ENCODE measurements at places on chromosomes 12 and 14. TPM values are rescaled to one million over a fixed set of nuclear protein-coding genes. Genes with fewer than 3 reads are reported as not detected.

DNA sequence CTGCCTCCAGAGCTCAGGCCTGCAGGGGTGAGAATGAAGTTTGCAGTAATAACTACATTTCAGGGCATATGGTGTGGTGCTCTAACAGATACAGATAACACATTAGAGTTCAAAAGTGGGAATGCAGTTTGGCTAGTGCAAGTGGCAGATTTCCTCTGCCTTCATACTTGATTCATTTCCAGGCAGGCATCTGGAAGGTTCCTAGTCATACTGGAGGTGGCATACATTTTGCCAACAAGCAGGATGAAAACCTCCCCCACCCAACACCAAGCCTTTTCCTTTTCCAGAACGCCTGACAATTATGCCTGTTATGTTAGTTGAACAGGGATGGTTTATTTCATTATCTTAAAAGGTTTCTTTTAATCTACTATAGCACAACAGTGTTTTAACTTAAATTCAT is 24.3 kb downstream of the VTI1B start:
- H3K27ac ChIP-seq = no peak overlapping the region
- no peaks in the 10 kb centered on the region for H3K4me1 ChIP-seq
- no peaks in the 10 kb centered on the region for H3K27me3 ChIP-seq

Gene FSCB
- not detected for total RNA-seq

DNA sequence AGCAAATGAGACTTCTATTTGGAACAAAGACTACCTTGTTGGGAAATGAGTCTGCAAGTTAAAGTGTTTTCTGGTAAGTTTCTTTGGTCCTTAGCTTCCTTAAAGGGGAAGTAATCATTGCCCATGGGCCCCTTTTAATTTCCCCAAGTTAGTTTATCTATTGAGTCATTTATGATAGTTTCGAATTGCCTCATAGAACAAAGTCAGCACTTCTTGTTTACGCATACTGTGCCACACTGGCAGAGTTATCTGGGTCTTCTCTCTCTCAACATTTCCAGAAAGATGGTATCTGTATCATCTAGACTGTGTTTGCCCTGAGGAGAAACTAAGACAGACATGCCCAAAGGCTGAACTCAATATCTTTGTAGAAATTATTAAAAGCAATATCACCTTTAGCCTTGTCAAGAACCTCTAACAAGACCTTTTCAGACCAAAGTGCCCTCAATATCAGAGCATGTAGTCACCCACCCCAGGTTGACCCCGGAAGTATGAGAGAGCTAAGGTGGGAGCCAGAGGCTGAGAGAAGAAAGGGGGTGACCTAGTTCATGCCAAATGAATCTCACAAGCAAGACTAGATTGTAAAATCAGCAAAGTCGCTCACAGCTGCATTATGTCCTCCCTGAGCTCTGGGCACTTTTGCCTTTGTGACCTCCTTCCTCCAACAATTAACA is 40.0 kb downstream of the GPR65 start:
- peaks cover 3% of the 10 kb centered on the region for H3K27me3 ChIP-seq
- no peaks in the 10 kb centered on the region for H3K36me3 ChIP-seq
- DNase-seq = no peak

DNA sequence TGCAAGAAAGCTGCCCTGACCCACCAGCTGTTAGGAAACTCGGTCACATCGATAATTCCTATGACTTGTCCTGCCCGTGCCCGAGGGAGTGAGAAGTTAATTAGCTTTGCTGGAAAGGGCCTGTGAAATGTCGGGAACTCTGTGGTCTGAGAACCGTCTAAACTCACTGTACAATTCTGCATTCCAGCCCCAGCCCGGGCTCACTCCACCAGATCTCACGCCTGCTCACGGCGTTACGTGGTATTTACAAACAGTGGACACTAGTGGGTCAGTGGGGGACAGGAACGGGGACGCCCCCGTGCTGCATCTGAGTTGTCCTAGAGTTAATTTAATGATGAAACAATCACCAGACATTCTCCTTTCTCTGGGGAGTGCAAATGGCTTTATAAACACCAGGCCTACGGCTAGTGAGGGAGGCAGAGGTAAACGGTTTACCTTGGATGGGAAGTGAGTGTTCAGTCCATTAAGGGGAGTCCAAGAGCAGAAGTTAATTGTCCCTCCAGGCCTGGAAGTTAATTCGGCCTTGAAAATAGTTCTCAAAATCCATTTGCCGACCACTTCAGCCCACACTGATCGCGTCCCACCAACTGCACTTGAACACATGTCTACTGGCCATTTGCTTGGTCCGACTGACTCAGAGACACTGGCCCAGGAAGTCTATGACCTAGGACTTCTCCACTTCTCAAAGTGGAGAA is 93.5 kb upstream of the MED13L start:
- H3K36me3 ChIP-seq = no peaks in the 10 kb centered on the region
- H3K27me3 ChIP-seq = no peaks in the 10 kb centered on the region
- DNase-seq = no peak

GRCh38 chr12:60926256-60926655 is 1330.4 kb downstream of the SLC16A7 start:
- H3K4me1 ChIP-seq = peaks cover 2% of the 10 kb centered on the region
- H3K27me3 ChIP-seq = no peaks in the 10 kb centered on the region
- DNase-seq = no peak
- H3K27ac ChIP-seq = no peak overlapping the region
- no peak overlapping the region for H3K4me3 ChIP-seq

Data from cardiac muscle cell (in vitro differentiated cells and primary cell).